Vagina (tissue), 2 donors: ENCODE measurements at places on chromosomes 7 and 10. TPM values are rescaled to one million over a fixed set of nuclear protein-coding genes. Genes with fewer than 3 reads are reported as not detected.

The SCART1 gene
- total RNA-seq, result 1.5 TPM

The IGFBP3 gene
- total RNA-seq, result 197 TPM

The COL26A1 gene
- not detected for total RNA-seq

The ZNF22 gene
- total RNA-seq, result 20.6 TPM

The LRRC72 gene
- total RNA-seq, result not detected
